ENCODE measurements at places on chromosomes 7 and 10.

DNA sequence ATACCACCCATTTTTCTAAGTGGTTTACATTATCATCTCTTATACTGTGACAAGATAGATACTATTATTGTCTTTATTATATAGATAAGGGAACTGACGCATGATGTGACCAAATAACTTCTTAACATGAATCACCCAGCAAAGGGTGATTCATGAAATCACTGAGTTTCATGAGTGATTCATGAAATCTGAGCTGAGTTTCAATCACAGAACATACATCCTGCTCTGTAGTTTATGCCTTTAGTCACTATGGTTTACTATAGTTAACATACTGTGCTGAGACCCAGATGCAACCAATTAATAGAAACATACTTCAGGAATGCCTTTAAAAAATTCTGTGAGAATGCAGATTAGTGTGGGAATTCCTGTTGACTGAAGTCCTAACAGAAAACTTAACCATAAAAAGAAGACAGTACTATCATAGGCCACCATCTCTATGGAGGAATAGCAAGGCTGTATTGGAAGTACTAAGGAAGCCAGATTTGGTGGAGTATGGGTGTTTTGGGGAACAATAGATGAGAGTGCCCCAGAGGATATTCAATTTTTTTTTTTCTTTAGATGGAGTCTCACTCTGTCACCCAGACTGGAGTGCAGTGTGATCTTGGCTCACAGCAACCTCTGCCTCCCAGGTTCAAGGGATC, 43.1 kb upstream of the SEMA3A start:
- no peak for DNase-seq

DNA sequence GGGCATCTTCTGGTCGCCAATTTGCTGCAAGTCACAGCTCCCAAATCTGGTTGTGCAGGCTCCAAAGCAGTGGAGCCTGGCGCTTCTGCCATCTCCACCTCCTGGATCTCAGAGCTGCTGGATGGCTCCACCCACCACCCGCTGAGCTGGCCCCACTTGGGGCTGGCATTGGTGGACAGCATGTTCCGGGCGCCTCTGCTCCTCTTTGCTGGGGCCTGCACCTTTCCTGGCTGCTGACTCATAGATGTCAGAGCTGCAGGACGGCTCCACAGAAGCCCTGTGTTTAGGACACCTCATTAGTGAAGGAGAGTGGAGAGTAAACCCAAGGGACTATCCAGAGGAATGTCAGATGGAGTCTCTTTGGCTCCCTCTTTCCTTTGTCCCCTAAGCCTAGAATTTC, 27.4 kb downstream of the MAPK8 start:
- DNase-seq = no peak

GRCh38 chr10:110535958-110536891, 31.3 kb upstream of the SMC3 start:
- DNase-seq = no peak

GRCh38 chr10:10552948-10553347, 464.7 kb upstream of the CELF2 start:
- no peak for DNase-seq

DNA sequence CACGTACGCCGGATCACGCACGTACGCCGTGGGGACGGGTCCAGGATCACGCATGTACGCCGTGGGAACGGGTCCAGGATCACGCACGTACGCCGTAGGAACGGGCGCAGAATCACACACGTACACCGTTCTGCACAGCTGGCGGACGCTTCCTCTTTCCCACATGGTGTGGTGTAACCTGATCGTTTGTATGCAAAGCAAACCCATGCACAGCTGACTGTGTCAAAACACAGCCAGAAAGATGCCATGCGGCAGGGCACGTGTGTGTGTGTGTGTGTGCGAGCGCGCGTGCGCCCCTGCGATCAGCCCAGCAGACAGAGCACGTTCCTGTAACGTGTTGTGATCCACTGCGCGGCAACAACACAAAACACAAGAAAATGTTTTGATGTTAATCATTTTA, 573.6 kb downstream of the DNAJB6 start:
- DNase-seq = no peak

DNA sequence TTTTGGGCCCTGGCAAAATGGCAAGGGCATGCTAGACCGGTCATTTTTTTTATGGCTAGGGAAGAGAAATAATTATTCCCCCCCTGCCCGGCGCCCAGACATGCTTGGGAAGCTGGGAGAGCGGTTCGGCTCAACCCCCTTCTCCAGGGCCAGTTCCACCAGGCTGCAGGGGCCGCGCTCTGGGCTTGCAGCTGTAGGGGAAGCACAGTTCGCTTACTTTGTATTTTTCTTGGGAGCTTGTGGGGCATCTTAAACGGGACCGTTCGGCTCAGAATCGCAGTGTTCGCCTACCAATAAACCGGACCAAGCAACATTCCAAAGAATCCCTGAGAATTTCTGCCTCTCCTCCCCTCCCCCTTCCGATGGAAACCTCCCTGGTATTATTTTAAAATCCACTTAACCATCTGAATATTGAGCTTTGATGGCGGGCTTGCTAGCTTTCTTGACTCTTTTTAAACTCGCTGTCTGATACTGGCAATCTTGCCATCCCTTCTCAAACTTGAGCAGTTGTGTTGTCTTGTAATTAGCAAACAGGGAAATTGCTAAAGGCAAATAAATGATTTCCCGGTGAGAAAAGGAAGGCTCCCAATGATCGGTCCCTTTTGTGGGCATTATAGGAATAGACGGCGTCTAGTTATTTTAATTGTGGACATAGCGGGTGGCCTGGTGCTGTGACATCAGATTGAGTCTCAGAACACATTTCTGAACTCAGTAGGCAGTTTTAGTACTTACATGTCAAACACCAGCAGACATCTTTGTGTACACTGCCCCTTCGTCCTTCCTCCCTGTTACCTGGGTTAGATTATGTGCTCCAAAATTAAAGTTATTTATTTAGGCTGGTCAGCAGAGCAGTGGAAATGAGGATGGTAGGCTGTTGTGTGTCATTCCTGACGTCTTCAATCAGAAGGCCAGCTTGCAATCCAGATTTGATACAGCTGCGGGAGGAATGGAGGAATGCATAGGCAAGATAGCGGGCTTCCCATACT, 3.4 kb downstream of the TCF7L2 start:
- no peak for DNase-seq

- DNase-seq = no peak
These were observed 234.7 kb upstream of the TCERG1L start for GRCh38 chr10:131546086-131546810.

DNA sequence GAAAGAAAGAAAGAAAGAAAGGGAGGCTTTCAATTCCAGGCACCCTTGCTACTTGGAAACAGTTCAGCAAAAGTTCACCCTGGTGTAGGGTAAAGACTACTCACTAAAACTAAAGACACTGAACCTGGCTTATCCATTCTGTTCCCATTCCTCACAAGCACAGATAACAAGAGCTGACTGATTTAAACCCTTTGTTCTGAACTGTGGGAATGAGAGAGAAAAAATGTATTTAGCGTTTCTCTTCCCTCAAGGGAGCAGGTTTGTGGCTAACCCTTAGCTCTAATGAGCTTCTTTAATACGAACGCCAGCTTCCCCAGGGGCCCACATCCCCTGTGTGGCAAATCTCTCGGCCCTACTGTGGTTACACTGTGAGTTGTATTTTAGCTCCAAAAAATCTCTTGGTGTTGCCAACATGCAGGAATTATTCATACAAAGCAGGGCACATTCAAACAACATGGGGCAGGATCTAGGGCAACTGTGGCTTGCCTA, 23.3 kb downstream of the PRTFDC1 start:
- no peak for DNase-seq

DNA sequence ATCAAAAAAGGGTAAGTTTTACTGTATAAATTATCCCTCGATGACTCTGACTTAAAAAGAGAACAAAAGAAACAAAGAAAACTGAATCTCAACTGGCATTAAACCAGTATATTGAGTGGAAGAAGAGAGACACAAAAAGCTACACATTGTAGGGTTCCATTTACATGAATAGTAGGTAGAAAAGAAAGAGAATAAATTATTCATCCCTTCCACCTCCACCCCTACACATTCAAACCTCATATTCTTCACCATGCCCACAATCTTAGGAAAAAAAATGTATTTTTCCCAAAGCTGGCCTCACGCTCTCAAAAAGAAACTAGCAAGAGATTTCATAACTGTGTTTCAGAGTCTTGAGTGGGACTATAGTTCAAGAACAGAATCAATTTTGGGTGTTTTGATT, 346.8 kb upstream of the AOAH start:
- DNase-seq = no peak

- no peak for DNase-seq
These were observed 62.9 kb upstream of the VKORC1L1 start for GRCh38 chr7:65809982-65810288.

GRCh38 chr7:38066391-38066790, 111.7 kb upstream of the STARD3NL start:
- DNase-seq = no peak

- DNase-seq = no peak
These were observed 837.8 kb upstream of the LRRN3 start for GRCh38 chr7:110253093-110253492.

GRCh38 chr7:111210996-111211395, 120.1 kb downstream of the LRRN3 start:
- DNase-seq = no peak

All from mesothelial cell of epicardium (in vitro differentiated cells).